Colonic mucosa (tissue), 4 donors: ENCODE measurements at places on chromosomes 16 and 17.
A peak's percentile ranks its signal among the peaks of the same experiment; 100 is the strongest.

DNA sequence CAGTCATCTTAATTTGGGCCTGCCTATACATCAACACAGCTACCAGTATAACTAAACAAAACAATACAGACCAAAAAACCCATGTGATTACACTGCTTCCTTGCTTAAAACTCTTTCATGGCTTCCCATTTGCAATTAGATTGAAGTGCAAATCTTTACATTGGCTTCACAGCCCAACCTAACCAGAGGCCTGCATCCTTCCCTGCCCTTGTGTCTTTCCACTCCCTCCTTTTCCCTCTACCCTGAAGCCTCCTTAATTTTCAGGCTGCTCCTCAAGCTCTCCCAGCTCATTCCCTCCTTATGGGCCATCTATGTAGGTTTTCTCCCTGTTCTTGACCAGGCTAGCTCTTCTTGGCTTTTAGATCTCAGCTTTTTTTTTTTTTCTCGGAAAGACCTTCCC, 147.8 kb downstream of the TOX3 start:
- no peak for DNase-seq

- DNase-seq, result peak; percentile 28
Measured at GRCh38 chr16:6193718-6194117, 1096.1 kb upstream of the EEF2KMT start.

- DNase-seq, result no peak
Measured at GRCh38 chr16:67594256-67594915, 32.1 kb downstream of the CTCF start.

DNA sequence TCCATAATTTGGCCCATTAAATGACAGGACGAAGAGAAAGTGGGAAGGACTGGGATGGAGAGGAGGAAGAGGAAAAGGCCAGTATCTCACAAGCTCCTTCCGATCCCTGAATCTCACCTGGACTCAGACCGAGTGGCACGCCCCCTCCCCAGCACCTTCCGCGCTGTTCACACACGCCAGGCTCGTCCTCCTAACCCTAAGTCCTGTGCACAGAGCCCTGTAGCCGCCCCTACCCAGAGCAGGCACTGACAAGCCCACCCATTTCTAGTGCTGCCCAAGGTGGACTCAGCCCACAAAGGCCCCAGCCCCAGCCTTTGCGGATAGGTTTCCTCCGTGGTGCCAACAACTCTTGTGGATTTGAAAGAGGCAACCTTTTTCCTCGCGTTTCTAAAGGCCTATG, 9.2 kb downstream of the HS3ST3B1 start:
- no peak for DNase-seq

GRCh38 chr16:23071196-23072083, 77.8 kb downstream of the USP31 start:
- no peak for DNase-seq

- DNase-seq, result no peak
Measured at GRCh38 chr16:87048730-87049115, 268.5 kb downstream of the C16orf95 start.

GRCh38 chr17:56918916-56919315, 5.1 kb upstream of the TRIM25 start:
- DNase-seq, result no peak

- peak; percentile 69 for DNase-seq
Measured at GRCh38 chr17:2398655-2399571, 1.9 kb downstream of the MNT start.

- peak; percentile 39 for DNase-seq
Measured at GRCh38 chr17:5485270-5486205, at the start of gene DERL2. DERL2 (minus strand) TSS chr17:5486178; CDS start chr17:5486161, 17 bp downstream.
